ENCODE measurements at places on chromosomes 4 and X. TPM values are rescaled to one million over a fixed set of nuclear protein-coding genes. Genes with fewer than 3 reads are reported as not detected.

The ZNF185 gene
- 47.1 TPM for polyA plus RNA-seq

The GSX2 gene
- not detected for polyA plus RNA-seq

The OTUD6A gene
- polyA plus RNA-seq: not detected

The TCEAL6 gene
- polyA plus RNA-seq: not detected

The FOXR2 gene
- polyA plus RNA-seq: not detected

DNA sequence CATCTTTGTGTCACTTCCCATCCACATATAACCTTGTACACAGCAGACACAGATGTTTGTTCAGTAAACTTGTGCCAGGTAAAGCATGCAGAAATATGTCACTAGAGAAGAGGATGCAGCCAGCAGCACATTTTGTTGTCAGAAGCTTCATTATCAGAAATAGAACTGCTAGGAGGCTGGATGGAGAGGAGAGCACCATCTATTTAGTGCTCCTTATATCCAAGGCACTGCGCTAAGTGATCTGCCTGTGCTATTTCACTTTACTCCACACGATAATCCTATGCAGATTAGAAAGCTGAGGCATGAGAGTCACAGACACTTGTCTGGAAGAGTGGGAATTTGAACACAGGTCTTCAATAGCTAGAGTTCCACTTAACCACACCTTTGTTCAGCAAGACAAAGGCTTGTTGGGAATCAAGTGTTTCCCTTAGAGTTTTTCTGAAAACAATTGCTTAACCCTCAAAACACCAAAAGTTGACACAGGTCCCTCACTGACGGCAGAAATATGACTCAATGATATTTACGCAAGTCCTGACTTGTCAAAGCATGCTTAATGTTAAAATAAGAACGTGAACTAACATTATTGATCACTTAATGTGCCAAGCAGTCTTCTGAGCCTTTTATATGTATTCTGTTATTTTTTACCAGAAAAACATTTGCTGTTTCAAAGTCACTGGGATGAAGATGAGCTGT is 1.2 kb upstream of the QDPR start:
- DNase-seq: no peak

DNA sequence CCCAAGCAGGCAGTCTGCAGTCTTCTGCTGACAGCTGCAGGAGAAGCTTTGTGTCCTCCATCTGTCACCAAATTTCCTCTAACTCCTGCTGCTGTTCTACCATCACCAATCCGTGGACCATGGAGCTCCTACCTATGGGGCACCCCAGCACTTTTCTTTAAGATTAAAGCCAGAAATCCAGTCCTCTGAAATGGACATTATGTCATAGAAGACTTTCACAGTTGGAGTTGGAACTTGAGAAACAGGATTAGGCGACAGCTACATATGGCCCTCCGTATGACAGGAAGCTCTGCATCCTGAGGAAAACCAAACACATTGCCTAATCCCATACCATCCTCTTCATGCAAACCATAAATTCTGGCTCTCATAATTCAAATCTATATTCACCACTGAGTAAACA is 470.6 kb upstream of the GALNTL6 start:
- no peak for DNase-seq

- DNase-seq: no peak
These were observed 334.1 kb downstream of the PCDH7 start for GRCh38 chr4:31054295-31054694.

DNA sequence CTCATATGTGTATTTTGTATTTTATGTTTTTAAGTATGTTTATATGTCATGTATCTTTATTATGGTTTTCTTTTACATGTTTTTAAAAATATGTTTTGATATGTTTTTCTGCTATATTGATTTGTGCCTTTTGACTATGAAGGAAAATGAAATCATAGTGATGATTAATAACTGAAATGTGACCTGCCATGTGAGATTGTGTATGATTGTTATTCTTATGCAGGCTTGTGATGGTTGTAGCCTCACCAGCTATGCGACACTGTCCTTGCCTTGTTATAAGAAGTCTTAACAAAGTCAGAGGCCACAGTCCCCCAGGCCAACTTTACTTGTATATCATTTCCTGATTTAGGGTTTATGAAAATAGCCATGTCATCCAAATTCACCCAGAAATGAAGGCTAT is 83.2 kb downstream of the TMEM131L start:
- no peak for DNase-seq

- DNase-seq: peak; percentile 29
These were observed 92.5 kb downstream of the RASL11B start for GRCh38 chr4:52954560-52955170.

DNA sequence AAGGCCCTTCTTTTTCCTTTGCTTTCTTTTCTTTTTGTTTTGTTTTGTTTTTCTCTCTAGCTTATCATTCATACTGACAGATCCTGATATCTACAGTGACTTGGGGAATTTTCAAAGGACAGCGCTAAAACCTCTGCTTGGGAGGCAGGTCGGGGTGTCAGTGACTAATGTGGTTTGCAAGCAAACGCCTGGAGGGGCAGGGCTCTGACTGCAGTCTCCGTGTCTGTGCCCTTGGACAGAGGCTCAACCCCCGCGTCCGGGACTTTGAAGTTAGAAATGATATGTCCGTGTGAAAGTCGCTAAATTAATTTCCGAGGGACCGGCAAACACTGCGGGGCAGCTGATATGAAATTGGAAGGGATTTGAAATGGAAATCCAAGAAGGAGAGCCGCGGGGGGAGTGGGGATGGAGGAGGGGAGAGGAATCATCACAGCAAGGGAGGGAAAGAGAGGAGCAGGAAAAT is 312.4 kb downstream of the DHRSX start:
- peak; percentile 54 for DNase-seq

DNA sequence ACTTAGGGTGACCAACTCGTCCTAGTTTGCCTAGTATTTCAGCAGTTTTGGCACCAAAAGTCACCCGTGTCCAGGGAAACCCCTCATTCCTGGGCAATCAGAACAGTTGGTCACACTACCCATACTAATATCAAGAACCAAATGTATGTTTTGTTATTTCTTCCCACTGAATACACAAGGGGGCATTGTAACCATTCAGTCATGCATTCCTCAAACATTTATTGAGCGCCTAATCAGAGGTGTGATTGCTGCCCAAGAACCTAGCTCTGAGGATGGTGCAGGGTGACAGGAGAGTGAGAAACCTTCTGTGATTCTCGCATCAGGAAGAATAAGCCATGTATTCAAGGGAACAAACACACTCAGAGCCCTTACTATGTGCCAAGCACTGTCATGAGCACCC is 69.8 kb upstream of the RAI2 start:
- DNase-seq: no peak

DNA sequence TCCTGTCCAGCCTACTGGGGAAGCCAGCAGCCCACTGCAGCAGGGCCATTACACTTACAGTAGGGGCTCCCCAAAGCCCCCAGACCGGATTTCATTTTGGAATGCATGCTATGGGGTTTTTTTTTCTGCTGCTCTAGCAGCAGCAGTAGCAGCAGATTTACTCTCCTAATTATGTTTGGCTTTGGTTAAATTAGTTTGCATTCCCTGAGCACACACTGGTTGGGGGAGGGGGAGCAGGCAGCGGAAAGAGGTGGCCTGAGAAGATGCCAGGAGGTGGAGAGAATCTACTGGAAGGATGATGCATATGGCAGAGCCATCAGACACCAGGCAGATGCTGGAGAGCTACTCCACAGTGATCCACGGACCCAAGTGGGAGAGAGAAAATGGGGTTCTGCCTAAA is 109.6 kb downstream of the LDB2 start:
- DNase-seq: no peak

- no peak for DNase-seq
These were observed 183.0 kb downstream of the LDB2 start for GRCh38 chr4:16715482-16715881.

DNA sequence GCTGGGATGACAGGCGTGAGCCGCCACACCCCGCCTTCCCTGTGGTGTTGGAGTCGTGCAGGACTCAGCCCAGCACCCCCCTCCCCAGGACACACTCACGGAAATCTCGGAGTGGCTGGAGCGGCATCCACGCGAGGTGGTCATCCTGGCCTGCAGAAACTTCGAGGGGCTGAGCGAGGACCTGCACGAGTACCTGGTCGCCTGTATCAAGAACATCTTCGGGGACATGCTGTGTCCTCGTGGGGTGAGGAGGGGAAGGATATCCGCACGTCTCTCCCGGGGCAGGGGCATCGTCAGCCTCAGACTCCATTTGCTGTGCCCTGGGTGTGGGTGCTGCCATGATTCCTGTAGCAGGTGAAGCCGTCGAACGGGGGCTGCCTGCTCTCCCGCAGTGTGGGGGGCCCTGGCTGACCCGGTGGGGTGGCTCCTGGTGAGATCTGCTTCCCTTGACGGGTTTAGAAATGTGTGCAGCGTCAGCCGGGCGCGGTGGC is 10.3 kb downstream of the PLCXD1 start:
- DNase-seq: no peak

- DNase-seq: no peak
These were observed 89.0 kb downstream of the GLRA2 start for GRCh38 chrX:14618177-14618965.

DNA sequence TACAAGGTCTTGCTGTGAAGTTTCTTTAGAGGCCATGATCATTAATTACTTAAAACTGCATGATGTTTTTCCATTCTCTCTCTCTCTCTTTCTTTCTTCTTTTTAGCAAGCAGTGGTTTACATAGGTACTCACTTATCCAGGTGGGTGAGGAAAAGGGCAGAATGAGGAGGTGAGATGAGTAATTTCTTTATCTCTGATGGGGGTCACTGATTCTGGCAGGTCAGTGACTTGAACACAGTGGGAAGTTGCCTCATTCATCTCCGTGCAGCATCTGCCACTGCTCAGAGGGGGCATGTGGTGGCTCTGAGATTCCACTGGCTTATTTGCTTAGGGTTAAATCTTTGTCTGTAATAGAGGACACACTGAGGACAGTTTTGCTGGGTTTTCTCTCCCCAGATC is 62.6 kb downstream of the FAM114A1 start:
- no peak for DNase-seq

GRCh38 chr4:174173360-174173759 is 110.1 kb downstream of the FBXO8 start:
- peak; percentile 11 for DNase-seq

DNA sequence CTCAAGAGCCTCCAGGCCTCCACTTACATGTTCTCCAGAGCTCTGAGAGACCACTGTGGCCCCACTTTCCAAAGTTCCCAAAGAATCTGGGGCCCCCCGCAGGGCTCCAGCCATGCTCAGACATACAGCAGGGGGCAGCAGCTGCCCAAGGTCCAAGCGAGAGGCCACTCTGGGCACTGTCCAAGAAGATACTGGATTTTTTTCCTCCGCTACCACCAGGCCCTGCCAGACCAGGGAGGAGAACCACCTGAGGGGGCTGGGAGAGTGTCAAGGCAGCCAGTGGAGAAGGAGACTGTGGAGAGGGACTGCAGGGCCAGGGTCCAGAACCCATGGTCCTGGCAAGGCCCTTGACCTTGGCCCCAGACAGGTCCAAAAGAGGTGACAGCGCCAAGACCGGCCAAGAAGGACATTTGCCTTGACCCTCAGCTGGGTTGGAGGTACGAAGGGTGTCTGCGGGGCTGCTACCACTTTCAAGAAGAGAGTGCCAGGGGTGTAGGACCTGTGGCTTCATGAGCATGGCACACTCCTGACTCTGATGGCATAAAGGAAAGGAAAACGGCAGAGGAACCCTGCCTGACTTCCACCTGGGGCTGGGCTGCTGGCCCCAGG is 5.3 kb downstream of the EMD start:
- DNase-seq: no peak

GRCh38 chrX:118588715-118589114 is 93.1 kb downstream of the DOCK11 start:
- no peak for DNase-seq

DNA sequence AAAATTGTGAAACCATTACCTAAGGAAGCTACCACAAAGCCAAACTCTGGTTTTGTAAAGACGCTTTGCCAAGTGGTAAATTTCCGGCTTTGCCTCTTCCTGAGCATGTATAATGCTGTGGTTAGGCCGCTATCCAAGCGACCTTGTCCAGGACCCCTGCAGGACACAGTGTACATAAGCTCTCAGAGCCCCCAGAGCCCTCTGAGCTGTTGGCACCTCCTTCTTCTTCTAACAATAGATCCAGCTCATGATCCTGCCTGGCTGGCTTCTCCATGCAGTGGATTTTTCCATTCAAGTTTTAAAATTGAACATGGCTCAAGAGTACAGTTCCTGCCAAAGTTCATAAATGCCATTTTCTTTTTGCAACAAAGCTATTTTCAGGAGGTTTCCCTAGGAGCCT is 326.7 kb downstream of the MAPK10 start:
- no peak for DNase-seq

DNA sequence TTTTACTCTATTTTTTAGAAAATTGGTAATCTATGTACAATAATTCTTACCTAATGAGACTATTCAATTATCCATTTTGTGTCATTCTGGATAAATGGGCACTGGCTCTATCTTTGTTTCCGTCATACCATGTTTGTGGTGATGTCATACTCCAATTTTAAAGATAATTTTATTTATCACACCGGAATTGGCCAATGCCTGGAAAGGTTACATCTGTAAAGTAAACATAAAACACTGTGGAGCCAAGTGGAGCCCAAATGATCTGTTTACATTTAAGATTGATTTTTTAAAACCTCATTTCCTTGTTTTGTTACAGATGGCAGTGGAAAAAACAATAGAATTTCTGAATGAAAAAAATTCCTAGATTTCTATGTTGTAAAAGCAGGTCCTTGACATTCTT is 120.2 kb upstream of the GPRIN3 start:
- no peak for DNase-seq

DNA sequence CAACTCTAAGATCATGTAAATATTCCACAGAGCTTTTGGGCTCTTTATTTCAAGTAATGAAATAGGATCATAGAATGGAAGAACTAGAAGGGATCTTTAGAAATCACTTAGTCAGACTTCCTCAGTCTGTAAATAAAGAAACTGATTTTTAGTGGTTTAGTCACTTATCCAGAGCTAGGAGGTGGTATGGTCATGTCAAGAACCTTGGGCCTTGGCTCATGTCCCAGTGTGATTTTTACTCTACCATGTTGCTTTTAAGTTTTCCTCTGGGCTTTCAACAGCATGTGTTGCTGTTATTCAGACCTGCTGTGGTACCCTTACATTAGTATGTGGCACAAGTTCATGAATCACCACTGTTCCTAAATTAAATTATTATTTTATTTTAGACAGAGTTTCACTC is 184.9 kb downstream of the FRAS1 start:
- no peak for DNase-seq

DNA sequence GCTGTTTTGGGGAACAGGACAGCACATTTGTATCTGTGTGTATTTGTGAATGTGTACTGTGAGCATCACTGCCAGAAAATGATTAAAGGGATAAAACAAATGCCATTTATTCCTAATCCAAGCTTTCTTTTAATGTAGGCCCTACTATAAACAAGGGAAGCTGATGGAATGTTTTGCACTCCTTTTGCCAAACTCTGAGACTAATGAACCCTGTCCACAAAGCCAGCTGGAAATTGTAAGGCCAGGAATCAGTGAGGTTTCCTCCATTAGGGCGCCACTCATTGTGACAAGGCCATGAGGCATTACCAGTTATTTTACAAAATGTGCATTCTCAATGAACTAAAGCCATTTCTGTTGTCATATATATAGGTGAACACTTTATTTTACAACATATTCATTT is 163.0 kb upstream of the NAP1L5 start:
- peak; percentile 57 for DNase-seq

DNA sequence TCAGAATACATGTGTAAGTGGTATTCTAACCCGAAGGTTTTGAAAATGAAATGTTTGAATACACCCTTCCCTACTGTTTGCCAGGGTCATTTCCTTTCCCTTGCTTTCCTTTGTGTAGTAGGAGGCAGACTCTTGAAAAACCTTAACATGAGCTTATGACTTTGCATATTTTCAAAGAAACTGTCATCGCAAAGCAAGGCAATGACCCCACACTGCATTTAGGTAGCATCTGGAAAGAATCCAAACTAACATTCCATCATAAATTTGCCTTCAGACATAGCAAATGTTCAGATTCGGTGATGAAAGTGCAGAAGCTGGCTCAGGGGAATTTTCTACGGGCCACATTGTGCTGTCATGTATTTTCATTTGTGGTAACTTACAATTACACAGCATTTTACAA is 32.3 kb downstream of the SH2D1A start:
- no peak for DNase-seq
